ENCODE measurements at places on chromosomes 7 and 10.

DNA sequence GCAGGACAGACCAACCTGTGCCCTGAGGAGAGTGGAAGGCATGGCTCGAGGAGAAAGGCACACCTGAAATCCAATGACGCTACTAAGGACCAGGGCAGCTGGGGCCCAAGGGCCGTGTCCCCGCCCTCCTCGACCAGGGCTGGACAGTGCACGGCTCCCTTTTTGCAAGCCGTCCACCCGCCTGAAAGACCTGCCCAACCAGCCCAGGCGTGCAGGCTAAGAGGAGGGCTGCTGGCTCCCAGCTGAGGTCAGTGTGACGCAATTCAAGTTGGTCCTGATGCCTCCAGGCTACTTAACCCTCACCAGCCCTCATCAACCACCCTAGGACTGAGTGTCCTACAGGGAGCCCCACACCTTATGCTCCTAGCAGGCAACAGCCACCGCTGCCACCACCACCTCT, 69.3 kb downstream of the DLG5 start:
- DNase-seq, result no peak

- DNase-seq, result no peak
Measured at GRCh38 chr7:107194052-107194451, 25.2 kb downstream of the HBP1 start.

- no peak for DNase-seq
Measured at GRCh38 chr7:75663302-75663907, 75.3 kb downstream of the HIP1 start.

DNA sequence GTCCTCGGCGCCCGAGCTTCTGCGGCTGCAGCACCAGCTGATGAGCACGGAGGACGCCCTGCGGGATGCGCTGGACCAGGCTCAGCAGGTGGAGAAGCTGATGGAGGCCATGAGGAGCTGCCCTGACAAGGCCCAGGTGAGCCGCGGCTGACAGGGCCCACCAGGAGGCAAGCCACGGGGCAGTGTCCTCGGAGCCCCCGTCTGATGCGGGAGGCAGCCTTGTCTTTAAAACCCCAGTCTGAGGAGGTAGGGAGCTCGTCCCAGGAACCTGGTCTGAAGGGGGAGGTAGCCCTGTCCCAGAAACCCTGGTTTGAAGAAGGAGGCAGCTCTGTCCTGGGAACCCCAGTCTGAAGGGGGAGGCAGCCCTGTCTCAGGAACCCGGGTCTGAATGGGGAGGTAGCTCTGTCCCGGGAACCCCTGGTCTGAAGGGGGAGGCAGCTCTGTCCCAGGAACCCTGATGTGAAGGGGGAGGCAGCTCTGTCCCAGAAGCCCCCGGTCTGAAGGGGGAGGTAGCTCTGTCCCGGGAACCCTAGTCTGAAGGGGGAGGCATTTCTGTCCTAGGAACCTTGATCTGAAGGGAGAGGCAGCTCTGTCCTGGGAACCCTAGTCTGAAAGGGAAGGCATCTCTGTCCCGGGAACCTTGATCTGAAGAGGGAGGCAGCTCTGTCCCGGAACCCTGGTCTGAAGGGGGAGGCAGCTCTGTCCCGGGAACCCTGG, 53.1 kb upstream of the GTF2IRD1 start:
- DNase-seq, result no peak

DNA sequence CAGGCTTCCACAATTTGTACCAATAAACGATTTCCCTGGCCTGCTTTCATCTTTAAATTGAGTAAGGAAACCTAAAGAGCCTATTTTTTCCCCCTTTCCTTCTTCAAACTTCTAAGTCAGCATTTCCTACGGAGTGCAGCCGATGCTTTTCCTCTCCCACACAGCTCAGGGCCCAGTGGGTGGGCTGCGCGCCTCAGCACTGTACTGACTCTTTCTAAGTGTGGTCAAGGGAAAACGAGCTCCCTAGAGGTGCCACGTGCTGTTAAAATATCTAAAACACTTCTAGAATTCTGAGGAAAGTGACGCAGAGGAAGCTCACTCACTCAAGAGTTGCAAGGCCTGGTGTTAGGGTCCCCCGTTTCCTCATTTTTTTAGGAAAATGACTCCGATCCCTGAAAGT, 29.0 kb downstream of the STEAP1B start:
- no peak for DNase-seq
